DMS79 treated with DMSO at 0.1 percent for 48 hours (cell line): ENCODE measurements at places on chromosomes 2 and 18.
A peak's percentile ranks its signal among the peaks of the same experiment; 100 is the strongest.

- no peak for DNase-seq
These were observed 61.9 kb upstream of the IL1R1 start for GRCh38 chr2:102080451-102081242.

DNA sequence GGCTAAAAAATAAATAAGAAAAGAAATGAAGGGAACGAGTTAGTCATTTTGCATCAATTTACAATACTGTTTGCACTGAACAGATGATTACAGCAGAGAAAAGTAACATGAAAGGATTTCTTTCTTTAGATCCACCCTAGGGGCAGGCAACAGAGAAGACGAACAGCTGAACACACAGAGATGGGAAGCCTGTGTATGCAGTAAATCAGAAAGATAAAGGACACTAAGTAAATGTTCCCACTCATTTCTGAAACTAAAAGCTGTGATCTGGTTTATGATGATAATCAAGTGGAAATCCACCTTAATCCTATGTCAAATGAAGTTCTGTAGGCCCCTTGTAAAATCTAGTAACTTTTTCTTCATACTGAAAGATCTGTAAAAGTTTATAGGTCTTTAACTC lies 54.2 kb downstream of the AKAIN1 start:
- DNase-seq, result no peak

GRCh38 chr18:60593249-60593648 lies 220.7 kb upstream of the MC4R start:
- DNase-seq, result no peak

DNA sequence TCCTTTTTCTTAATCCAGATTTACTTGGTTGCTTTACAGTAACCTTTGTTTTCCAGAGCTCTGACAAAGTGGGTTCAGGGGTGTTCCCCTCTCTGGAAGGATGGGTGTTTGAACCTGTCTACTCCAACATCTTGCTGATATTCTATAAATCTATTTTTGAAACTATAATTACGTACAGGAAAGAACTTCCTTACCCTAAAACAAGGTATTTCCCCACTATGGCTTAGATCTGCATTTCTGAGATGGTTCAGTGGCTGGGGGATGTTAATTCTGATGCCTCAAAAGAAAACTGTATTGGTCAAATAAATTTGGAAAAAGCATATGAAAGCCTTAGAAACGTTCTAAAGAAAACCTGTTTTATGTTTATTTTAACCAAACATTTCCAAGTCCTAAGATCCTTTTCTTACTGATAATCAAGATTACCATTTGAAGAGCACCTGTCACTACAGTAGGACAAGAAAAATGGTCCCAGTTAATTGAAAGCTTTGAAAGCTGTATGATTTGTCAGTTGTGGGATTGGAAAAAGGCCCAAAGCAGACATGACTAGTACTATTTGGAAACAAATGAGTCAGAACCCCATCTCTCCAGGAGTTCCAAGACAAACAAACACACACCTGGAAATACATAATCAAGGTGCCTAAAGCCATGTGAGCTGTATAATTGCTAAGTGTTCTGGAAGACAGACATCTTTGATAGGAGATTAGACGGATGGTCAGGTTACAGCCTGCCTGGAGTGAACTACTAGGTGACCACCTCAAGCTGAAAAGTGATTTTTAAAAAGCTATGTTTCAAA lies 57.5 kb downstream of the KDM3A start:
- peak; percentile 52 for DNase-seq

DNA sequence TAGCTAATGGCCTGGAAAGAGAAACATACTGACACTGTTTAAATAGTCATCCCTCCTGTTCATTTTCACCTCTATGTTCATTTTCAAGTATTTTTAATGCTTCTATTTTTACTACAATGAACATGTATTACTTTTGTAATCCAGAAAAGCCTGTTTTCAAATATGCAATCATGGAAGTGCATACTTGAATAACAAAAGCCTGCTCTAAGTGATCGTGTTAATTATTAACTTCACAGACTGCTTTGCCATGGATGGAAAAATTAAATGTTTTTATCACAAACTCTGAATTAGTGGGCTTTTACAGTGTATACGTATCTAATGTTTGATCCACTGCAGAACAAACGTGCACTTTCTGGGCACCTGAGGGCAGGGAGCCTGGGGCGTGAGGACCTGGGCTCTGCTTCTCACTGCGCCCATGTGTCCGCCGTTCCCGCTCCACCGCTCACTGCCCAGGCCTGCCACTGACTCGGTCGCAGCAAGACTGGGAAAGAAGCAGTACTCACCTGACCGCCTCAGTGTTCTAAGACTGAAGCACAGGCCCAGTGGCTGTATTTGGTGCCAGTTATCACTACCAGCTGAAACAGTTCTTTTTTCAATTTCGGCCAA lies 80.6 kb downstream of the UXS1 start:
- DNase-seq, result no peak

- no peak for DNase-seq
These were observed 67.0 kb downstream of the TTC21B start for GRCh38 chr2:165886487-165887146.

- no peak for DNase-seq
These were observed 193.3 kb upstream of the VWC2L start for GRCh38 chr2:214217599-214217998.

GRCh38 chr2:237714690-237715458 lies 83.7 kb upstream of the RBM44 start:
- DNase-seq, result peak; percentile 17

- DNase-seq, result no peak
These were observed 44.5 kb downstream of the SH3RF3 start for GRCh38 chr2:109173311-109174171.

DNA sequence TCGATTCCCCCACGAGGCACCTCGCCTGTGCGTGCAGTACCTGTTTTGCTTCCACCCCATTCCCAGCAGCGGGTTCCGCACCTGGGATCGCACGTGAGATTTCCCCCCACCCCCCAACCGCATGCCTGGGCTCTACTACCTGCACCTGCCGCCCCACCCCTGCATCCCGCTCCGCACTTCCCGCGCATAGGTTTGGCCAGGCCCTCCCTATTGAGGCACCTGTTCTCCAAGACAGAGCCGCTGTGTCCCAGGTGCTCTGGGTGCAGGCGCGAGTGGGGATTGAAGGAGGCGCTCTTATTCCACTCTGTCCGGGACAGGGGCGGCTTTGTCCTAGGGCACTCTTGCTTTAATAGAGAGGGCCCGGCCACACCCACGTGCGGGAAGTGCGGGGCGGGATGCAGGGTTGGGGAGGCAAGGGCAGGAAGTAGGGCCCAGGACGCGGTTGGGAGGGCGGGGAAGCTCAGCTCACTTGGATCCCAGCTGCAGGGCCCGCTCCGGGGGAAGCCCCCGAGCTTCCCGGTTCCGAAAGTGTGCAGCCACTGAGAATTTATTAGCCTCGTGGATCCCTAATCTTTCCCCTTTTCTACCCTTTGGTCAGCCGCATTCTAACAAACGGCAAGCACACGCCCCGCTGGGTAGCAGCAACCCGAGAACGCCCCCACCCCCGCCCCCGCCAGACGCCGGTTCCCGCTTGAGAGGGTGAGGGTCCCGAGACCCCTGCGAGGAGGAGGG lies 670 bp upstream of the MOCOS start:
- no peak for DNase-seq

DNA sequence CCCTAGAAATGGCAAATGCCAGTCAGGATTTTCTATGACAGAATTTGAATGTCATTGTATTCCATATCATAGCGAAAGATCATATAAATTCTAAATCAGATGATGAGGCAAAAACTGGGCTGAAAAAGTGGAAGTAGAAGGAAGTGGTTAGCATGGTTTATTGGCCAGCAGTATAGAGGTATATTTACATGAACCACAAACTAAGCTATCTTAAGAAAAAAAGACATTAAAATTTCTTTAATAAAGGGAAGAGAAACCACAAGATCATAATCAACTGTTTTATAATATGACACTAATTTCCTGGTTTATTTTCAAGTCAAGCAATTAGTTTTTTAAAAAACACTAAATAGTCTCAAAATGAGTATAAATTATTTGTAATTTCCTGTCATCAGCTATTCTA lies 123.2 kb upstream of the LRP1B start:
- DNase-seq, result no peak

DNA sequence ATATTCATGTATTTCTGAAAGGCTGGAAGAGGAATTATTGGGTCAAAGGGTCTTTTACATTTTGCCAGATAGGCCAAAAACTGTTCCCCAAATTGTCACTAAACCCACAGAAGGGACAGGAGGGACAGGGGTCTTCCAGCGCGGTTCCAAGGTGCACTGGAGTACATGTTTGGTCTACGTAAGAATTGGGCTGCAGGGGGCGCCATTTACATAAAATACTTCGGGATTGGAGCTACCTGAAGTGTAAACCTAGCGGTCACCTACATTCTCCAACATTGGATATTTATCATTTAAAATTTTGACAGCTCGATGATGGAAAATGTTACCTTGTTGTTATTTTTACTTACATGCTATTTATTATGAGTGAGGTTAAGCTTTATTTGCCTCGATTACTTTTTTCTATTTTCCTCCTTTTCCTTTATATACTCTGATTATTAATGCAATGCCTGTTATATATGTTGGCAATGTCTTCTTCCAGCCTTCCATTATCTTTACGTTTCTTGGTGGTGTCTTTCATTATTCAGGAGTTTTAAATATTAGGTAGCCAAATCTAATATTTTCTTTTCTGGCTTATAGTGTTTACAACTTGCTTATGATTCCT lies 43.0 kb upstream of the RAB6C start:
- DNase-seq, result peak; percentile 64

DNA sequence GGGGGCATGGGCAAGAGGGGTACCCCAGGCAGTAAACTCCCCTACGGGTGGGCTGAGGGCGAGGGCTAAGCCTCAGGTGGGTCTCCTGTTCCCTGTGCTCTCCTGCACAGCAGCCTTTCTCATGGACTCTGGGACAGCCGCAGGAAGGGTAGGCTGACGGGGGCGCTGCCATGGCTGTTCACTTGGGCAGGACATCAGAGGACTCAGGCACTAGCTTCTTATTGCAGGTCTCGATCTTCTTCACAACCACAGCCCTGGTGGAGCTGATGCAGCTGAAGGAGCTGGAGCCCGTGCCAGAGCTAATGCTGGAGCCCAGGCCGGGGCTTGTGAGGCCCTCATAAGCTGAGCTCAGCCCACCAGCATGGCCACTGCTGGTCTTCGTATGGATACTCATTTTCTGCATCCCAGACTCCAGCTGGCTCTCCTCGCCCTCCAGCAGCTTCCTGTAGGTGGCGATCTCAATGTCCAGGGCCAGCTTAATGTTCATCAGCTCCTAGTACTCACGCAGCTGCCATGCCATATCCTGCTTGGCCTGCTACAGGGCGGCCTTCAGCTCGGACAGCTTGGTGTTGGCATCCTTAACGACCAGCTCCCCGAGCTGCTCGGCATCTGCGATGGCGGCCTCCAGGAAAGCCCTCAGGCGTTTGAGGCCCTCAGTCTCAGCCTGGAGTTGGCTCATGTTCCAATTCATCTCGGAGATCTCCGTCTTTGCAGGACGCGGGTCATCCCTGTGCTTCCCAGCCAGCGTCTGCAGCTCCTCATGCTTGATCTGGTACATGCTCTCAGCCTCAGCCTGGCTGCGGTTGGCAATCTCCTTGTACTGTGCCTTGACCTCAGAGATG lies 359.8 kb upstream of the SETBP1 start:
- no peak for DNase-seq

GRCh38 chr18:50594012-50594411 lies 34.1 kb downstream of the MAPK4 start:
- no peak for DNase-seq

- no peak for DNase-seq
These were observed 36.6 kb downstream of the BCL11A start for GRCh38 chr2:60516826-60517225.

DNA sequence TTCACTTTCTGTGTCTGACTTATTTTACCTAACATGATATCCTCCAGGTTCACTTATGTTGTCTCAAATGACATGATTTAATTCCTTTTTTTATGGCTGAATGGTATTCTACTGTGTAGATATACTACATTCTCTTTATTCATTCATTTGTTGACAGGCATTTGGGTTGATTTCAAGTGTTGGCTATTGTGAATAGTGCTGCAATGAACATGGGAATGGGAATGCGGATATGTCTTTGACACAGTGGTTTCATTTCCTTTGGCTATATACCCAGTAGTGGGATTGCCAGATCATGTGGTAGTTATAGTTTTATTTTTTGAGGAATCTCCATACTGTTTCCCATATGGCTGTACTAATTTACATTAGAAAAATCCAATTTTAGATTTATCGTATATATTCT lies 195.4 kb upstream of the KLHL14 start:
- DNase-seq, result no peak

DNA sequence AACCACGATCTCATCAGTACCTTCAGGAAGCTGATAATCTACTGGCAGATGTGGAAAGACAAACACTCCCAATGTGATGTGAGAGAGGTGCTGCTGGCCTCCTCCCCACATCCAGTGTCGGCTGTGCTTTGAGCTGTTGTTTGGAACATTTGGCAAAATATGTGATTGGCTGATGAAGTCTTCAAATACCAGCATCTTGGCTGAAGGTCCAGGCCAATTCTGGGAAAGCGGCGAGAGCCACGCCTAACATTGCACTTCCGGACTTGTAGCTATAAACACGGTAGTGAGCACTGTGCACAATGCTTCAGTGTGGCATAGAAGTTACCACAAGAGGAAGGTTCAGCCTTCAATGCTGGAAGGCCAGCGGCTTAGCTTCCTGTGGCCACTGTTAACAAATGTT lies 198.8 kb downstream of the DCDC2C start:
- no peak for DNase-seq

- DNase-seq, result peak; percentile 96
These were observed 58.6 kb upstream of the LYPD6B start for GRCh38 chr2:148979919-148980277.

- DNase-seq, result peak; percentile 8
These were observed 76.9 kb downstream of the NCK2 start for GRCh38 chr2:105821428-105822125.

DNA sequence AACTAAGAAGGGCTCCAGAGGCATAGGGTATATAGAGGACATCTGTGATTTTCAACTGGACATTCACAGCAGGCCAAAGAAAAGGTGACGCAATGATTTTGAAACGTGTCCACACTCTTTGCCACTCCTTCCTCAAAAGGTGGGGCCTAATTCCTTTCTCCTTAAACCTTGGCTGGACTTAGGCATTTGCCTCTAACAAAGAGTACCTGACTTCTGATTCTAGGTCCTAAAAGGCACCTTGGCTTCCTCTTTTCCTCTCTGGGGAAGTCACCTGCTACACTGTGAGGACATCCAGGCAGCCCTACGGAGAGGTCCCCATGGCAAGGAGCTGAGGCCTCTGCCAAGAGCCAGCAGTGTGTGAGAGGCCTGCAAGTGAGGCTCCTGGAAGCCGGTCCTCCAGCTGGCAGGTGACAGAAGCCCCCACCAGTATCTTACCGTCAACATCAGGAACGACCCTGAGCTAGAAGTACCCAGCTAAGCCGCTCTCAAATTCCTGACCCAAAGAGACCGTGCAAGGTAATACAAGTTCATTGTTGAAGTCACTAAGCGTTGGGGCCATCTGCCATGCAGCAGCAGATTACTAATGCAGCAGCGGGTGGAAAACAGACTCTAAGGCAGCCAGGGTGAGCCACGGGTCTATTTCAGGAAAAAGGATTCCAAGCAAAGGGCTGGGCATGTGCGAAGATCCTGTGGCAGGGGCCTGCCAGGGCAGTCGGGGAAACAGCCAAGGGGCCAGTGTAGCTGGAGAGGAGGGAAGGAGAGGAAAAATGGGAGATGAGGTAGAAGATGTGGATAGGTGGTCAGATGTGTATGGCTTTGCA lies 7.4 kb upstream of the HES6 start:
- no peak for DNase-seq

- DNase-seq, result no peak
These were observed 48.9 kb downstream of the LDLRAD4 start for GRCh38 chr18:13267431-13267873.

GRCh38 chr2:123916531-123916930 lies 108.6 kb upstream of the CNTNAP5 start:
- DNase-seq, result peak; percentile 18
